ENCODE measurements at places on chromosomes 13 and 19. TPM values are rescaled to one million over a fixed set of nuclear protein-coding genes. Genes with fewer than 3 reads are reported as not detected.
A peak's percentile ranks its signal among the peaks of the same experiment; 100 is the strongest.

Gene FFAR3
- total RNA-seq: not detected

Gene OVOL3
- not detected for total RNA-seq

GRCh38 chr13:90416938-90417337 is 930.5 kb upstream of the MIR17HG start:
- no peaks in the 10 kb centered on the region for H3K27me3 ChIP-seq
- H3K27ac ChIP-seq: no peak overlapping the region
- no peaks in the 10 kb centered on the region for H3K4me1 ChIP-seq
- H3K4me3 ChIP-seq: no peak overlapping the region

GRCh38 chr13:112057736-112058518 is 9.0 kb upstream of the SOX1 start:
- H3K4me3 ChIP-seq: no peak overlapping the region
- no peak overlapping the region for H3K27ac ChIP-seq
- no peak for DNase-seq

DNA sequence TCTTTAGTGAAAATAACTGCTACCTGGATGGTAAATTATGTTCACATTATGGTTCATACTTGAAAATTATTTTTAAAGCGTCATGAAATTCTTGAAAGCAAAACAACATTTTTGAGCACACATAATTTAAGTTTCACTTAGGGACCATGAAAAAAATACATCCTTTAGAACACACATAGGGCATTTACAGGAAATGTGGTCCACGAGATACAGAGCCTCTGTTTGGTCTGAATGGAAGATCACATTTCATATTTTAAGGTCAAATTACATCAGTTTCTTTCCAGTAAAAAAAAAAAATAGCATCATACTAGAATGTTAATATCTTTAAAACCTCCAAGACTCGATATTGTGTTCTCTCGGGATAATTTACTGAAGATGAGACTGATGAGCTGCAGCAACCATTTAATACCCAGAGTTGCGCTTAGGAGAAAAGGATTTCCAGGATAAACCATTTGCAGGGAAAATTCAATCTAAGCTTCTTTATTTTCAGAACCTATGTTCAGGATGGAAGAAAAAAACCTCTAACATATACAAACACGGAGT is 720.7 kb downstream of the DIAPH3 start:
- DNase-seq: no peak
- no peak overlapping the region for H3K27ac ChIP-seq
- H3K36me3 ChIP-seq: no peaks in the 10 kb centered on the region
- H3K4me3 ChIP-seq: no peak overlapping the region

GRCh38 chr19:43809762-43810696 is 7.8 kb upstream of the LYPD5 start:
- H3K27ac ChIP-seq: no peak overlapping the region
- H3K27me3 ChIP-seq: no peaks in the 10 kb centered on the region
- peaks cover 14% of the 10 kb centered on the region for H3K4me1 ChIP-seq
- no peaks in the 10 kb centered on the region for H3K36me3 ChIP-seq

- DNase-seq: peak; percentile 19
- H3K27ac ChIP-seq: no peak overlapping the region
- H3K4me3 ChIP-seq: no peak overlapping the region
- H3K27me3 ChIP-seq: no peaks in the 10 kb centered on the region
Measured at GRCh38 chr19:56637976-56638555, 4.9 kb upstream of the SMIM17 start.

- no peaks in the 10 kb centered on the region for H3K36me3 ChIP-seq
- no peak for DNase-seq
- no peak overlapping the region for H3K4me3 ChIP-seq
- H3K4me1 ChIP-seq: no peaks in the 10 kb centered on the region
- no peak overlapping the region for H3K27ac ChIP-seq
Measured at GRCh38 chr13:22336460-22336859, 665.6 kb downstream of the FGF9 start.

- peaks cover 7% of the 10 kb centered on the region for H3K36me3 ChIP-seq
- peaks cover 17% of the 10 kb centered on the region for H3K4me1 ChIP-seq
- no peak for DNase-seq
- H3K27me3 ChIP-seq: no peaks in the 10 kb centered on the region
- no peak overlapping the region for H3K27ac ChIP-seq
Measured at GRCh38 chr13:100657881-100658315, 16.7 kb downstream of the TMTC4 start.

GRCh38 chr13:106500445-106500844 is 35.0 kb downstream of the EFNB2 start:
- H3K4me3 ChIP-seq: no peak overlapping the region
- no peaks in the 10 kb centered on the region for H3K36me3 ChIP-seq
- no peak for DNase-seq
- H3K27me3 ChIP-seq: no peaks in the 10 kb centered on the region
- no peaks in the 10 kb centered on the region for H3K4me1 ChIP-seq

Gene NLRP5
- total RNA-seq: not detected

DNA sequence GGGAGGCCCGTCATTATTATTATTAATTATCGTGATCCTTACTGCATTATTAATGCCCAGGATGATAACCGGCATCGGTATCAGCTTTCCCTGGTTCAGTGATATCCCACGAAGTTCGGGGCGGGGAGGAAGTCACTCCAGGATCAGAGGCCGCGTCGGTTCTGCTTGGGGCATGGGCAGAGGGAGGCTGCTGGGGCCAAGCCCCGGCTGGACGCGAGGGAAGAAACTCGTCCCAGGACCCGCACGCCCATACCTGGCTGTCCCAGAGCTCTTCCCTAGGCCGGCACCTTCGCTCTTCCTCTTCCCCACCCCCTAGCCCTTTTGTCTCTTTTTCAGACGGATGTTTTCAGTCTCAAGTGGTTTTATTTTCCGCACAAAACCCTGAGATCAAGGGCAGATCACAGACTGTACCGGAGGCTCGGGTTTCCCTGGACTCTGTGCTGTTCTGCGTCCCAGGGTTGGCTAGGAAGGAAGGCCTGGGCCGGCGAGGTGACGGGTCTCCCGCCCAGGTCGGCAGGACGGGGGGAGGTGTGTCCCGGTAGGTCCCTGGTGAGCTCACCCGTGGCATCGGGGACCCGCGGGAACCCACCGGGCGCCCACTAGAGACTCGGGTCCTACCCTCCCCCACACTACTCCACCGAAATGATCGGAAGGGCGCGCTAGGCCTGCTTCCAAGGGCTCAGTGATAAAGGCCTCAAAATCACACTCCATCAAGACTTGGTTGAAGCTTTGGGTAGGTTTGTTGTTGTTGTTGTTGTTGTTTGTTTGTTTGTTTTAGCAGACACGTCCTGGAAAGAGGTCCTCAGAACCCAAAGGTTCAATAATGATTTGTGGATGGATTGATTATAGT is 7.9 kb downstream of the ZIC2 start:
- no peak for DNase-seq
- H3K27me3 ChIP-seq: peaks cover 91% of the 10 kb centered on the region
- H3K27ac ChIP-seq: no peak overlapping the region
- peaks cover 20% of the 10 kb centered on the region for H3K4me1 ChIP-seq

DNA sequence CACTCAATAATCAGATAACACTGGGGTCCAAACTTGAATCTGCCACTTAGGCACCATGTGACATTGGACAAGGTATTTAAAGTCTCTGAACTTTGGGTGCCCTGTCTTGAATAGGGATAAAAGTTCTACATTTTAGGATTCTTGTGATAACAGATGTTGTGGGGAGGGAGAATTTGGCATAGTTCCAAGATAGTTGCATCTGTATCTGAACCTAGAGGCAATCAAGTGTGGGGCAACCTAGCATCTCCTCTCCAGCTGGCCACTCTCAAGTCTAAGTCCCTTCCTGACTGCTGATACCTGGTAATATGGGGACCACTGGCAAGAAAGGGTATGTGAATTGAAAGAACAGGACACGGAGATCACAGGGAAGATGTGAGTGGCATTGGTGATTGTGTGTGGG is 256.1 kb downstream of the FOXO1 start:
- H3K27ac ChIP-seq: no peak overlapping the region
- no peaks in the 10 kb centered on the region for H3K4me1 ChIP-seq
- DNase-seq: no peak
- no peaks in the 10 kb centered on the region for H3K27me3 ChIP-seq

DNA sequence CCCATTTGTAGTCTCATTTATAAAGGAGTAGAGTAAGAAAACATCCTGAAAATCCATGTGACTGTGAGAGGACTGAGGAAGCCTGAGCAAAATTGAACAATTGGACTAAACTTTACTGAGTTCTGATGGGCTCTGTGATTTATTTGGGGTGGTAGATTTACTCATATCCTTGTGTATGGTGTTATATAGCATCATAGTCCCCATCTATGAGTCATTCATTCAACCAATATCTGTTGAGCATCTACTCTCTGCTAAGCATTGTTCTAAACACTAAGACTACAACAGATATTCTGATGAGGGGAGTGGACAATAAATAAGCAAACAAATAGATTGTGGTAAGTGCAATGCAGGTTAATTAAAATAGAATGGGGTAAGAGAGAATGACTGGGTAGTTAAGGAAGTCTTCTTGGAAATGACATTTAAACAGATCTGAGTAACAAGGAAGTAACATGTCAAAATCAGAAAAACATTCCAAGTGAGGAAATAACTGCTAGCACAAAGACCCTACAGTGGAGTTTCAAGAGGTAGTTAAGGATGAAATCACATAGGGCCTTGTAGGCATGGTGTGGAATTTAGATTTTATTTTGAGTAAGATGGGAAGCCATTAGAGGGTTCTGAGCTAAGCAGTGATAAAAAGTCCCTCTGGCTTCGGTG is 36.3 kb upstream of the MLNR start:
- H3K27ac ChIP-seq: no peak overlapping the region
- H3K4me1 ChIP-seq: no peaks in the 10 kb centered on the region
- H3K27me3 ChIP-seq: no peaks in the 10 kb centered on the region
- H3K4me3 ChIP-seq: no peak overlapping the region

GRCh38 chr13:91195789-91196188 is 151.7 kb upstream of the MIR17HG start:
- no peak overlapping the region for H3K27ac ChIP-seq
- H3K36me3 ChIP-seq: no peaks in the 10 kb centered on the region
- H3K4me1 ChIP-seq: no peaks in the 10 kb centered on the region
- no peak overlapping the region for H3K4me3 ChIP-seq

DNA sequence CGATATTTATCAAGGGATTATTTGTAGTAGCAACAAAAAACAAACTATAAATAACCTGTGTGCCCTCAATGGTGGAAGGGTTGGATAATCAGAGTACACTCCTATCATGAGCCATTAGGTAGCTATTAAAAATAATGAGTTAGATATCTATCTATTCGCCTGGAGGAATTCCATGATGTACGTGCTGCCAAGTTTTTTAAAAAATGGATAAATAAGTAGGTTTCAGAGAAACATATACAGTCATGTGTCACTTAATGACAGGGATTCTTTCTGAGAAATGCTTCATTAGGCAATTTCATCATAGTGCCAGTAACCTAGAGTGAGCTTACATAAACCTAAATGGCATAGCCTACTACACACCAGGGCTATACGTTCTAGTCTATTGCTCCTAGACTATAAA is 6.2 kb upstream of the OR1I1 start:
- no peak overlapping the region for H3K4me3 ChIP-seq
- no peaks in the 10 kb centered on the region for H3K36me3 ChIP-seq
- no peak for DNase-seq
- H3K27me3 ChIP-seq: no peaks in the 10 kb centered on the region

GRCh38 chr19:50223439-50223716 is 20.0 kb downstream of the MYH14 start:
- no peaks in the 10 kb centered on the region for H3K36me3 ChIP-seq
- H3K4me1 ChIP-seq: no peaks in the 10 kb centered on the region
- no peak overlapping the region for H3K4me3 ChIP-seq

Data from CD4-positive, alpha-beta memory T cell (primary cell).